ENCODE measurements at places on chromosomes 4 and X. TPM values are rescaled to one million over a fixed set of nuclear protein-coding genes. Genes with fewer than 3 reads are reported as not detected.

- no peak for DNase-seq
These were observed 74.1 kb downstream of the FAM47A start for GRCh38 chrX:34058005-34058404.

TRIM2 gene
- total RNA-seq = 54.5 TPM

- DNase-seq = no peak
These were observed 116.6 kb upstream of the FRMPD4 start for GRCh38 chrX:12021698-12022097.

DNA sequence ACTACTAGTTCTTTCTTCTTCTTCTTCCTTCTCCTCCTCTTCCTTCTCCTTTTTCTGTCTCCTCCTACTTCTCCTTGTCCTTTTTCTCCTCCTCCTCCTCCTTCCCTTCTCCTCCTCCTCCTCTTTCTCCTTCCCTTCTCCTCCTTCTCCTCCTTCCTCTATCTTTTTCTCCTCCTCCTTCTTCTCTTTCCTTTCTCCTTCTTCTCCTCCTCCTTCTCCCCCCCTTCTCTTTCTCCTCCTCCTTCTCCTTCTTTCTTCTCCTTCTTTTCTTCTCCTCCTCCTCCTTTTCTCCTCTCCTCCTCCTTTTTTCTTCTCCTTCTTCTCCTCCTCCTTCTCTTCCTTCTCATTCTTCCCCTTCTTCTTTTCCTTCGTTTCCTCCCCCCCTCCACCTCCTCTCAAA is 21.8 kb upstream of the NAP1L5 start:
- DNase-seq = no peak

GRCh38 chrX:84187533-84188319 is at the start of gene RPS6KA6:
Gene RPS6KA6, minus strand, starts transcription at chrX:84188199. Its CDS starts 300 bp downstream, at chrX:84187899.
- peak; percentile 74 for DNase-seq

DNA sequence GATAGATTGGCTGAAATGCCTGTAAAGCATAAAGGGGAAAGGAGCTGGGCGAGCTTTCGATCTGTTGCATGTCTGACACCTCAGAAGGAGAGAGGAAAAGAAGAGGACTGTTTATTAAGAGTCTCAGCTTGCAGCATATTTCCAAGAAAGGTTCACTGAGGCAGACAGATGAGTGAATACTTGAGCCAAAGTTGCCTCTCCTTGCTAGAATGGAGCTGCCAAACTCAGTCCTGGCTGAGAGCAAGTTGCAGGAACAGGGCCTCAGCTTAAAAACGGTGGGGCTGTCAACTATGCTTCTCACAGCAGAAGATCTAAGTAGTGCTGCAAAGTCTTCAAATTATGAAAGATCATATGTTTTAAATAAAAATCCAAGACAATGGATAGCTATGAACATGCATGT is 707.5 kb downstream of the PCDH7 start:
- DNase-seq = no peak

DNA sequence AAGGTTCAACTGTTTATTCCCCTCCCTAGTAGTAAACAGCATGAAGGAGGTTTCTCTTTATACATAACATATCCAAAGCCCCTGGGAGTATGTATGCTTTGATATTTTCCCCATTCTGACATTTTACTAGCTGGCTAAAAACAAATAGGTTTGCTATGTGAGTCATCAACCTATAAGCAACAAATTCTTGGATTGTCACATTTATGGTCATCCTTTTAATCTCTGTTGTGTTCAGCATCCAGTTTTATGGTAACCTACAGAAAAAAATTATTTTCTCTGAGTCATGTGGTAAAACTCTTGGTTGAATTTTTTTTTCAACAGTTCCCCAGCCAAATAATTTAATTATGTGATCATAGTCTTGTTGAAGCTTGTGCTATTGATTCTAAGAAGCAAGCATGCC is 734.1 kb downstream of the ADGRL3 start:
- no peak for DNase-seq

CXCL5 gene
- total RNA-seq = not detected

GRCh38 chr4:172256820-172257219 is 443.6 kb downstream of the GALNTL6 start:
- DNase-seq = no peak

GRCh38 chr4:122117743-122118142 is 34.4 kb upstream of the BLTP1 start:
- DNase-seq = no peak

CT55 gene
- total RNA-seq = not detected

F8A2 gene
- not detected for total RNA-seq

GRCh38 chrX:114134465-114134864 is 449.4 kb upstream of the HTR2C start:
- DNase-seq = no peak

NCAPG gene
- 4.0 TPM for total RNA-seq

- no peak for DNase-seq
These were observed 160.6 kb upstream of the RPS6KA3 start for GRCh38 chrX:20427173-20427770.

F11 gene
- not detected for total RNA-seq

- no peak for DNase-seq
These were observed 298.2 kb upstream of the ARSJ start for GRCh38 chr4:114277690-114278089.

DNA sequence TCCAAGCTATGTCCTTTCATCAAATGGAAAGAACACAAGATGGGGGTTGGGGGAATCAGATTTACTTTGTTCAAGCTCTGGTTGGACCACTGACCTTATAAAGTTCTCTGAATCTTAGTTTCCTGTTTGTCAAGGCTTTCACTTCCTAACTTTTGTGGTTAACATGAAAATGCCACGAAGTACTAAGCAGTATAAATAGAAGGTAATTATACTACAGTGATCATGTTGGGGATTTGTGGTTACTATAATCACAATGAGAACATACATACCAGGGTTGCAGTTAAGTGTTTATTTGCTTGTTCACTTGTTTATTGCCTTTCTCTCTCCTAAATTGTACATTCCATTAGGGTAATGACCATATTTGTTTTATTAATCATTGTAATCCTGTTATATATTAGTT is 53.2 kb downstream of the SPRY1 start:
- no peak for DNase-seq

GRCh38 chr4:12734586-12734985 is 749.6 kb downstream of the RAB28 start:
- no peak for DNase-seq

- no peak for DNase-seq
These were observed 18.1 kb upstream of the TMEM150C start for GRCh38 chr4:82579932-82580331.

EFHC2 gene
- 2.9 TPM for total RNA-seq

GRIA3 gene
- 3.3 TPM for total RNA-seq
